ENCODE measurements at places on chromosomes 12 and 14. TPM values are rescaled to one million over a fixed set of nuclear protein-coding genes. Genes with fewer than 3 reads are reported as not detected.

RNASE9 gene
- total RNA-seq: not detected

MYBPC1 gene
- total RNA-seq: not detected

TRMT61A gene
- total RNA-seq: 72.9 TPM

NINJ2 gene
- not detected for total RNA-seq

ACOT6 gene
- total RNA-seq: not detected

CCT2 gene
- total RNA-seq: 306 TPM

SPIC gene
- not detected for total RNA-seq

DNA sequence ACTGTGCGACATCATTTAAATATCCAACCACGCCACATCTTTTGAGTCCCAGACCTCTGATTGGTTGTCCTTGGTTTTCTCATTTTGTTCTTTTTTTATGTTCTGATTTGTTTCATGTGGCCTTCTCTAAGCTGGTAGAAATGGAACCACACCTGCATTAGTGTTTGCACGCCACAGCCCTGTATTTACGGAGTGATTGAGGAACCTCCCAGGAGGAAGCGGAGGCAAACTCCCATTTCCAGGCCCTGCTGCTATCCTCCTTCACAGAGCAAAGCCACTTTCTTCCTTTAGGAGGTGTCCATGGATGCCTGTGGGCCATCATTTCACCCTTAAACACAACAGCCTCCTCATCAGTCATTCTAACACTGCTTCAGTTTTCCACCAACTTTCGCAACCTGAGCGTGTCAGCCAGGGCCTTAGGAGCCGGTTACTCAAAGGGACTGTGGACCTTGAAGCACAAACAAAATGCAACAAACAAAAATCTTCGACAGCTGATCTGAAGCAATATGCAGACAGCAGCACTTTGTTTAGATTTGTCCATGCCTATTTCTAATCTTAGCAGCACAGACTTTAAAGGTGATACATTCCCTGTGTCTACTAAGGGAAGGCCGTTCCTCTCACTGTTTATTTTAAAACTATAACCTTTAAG, 1258.1 kb upstream of the TMEM132C start:
- no peak for DNase-seq

DNA sequence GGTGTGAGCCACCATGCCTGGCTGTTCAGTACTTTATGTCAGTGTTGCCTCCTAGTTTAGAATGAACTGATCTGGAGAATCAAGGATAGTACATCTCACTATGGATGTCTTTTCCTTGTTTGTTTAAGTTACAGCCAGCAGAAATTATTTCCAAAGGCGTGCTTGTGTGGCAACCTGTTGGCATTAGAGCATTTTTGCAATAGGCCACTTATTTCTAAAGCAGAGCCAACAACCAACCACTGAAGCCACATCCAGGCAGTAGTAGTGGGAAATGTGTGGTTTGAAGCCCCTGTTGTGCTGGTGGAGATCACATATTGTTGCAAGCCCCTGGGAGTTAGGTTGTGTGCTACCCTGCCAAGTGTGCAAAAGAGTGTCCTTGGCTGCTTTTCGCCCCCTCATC, 3.7 kb downstream of the ANO6 start:
- no peak for DNase-seq

DNA sequence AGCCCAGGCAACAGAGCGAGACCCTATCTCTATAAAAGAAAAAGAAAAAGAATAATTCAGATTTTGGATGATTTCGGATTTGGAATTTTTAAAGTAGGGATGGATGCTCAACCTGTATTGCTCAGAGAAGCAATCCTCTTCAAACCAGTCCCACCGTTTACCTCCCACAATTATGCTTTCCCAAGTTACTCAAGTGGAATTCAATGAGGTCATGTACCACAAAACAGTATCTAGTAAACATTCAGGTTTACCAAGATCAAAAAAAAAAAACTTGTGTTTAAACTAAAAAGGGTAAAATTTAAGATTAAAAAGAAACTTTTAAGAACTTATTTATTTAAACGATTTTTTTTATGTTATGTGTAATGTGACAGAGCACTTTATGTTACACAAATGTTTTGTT, 2.5 kb downstream of the KDM5A start:
- DNase-seq: peak; percentile 37

GRCh38 chr12:83244001-83244400, 557.3 kb downstream of the TMTC2 start:
- no peak for DNase-seq

- DNase-seq: peak; percentile 58
Observed at GRCh38 chr14:70811050-70811449, 1.7 kb upstream of the MAP3K9 start.

GRCh38 chr12:110109037-110109836, 14.9 kb upstream of the IFT81 start:
- DNase-seq: peak; percentile 96

DNA sequence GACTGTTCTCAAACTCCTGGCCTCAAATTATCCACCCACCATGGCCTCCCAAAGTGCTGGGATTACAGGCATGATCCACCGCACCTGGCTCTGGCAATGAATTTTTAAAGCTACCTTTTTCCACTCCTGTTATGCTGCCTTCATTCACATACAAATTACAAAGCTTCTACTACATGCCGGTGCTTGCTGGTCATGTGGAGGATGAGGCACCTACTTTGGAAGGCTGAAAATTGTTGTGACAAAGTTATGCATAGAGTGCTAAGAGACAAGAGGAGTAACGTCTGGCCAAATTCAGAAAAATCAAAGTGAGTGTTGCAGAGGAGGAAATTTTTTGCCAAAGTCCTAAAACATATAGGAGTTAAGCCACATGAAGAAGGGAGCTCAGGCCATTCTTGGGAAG, 191.7 kb upstream of the PPFIA2 start:
- DNase-seq: no peak

- DNase-seq: peak; percentile 84
Observed at GRCh38 chr12:32134101-32134888, 27.6 kb downstream of the BICD1 start.

- no peak for DNase-seq
Observed at GRCh38 chr12:49377386-49377785, 10.1 kb downstream of the SPATS2 start.

DNA sequence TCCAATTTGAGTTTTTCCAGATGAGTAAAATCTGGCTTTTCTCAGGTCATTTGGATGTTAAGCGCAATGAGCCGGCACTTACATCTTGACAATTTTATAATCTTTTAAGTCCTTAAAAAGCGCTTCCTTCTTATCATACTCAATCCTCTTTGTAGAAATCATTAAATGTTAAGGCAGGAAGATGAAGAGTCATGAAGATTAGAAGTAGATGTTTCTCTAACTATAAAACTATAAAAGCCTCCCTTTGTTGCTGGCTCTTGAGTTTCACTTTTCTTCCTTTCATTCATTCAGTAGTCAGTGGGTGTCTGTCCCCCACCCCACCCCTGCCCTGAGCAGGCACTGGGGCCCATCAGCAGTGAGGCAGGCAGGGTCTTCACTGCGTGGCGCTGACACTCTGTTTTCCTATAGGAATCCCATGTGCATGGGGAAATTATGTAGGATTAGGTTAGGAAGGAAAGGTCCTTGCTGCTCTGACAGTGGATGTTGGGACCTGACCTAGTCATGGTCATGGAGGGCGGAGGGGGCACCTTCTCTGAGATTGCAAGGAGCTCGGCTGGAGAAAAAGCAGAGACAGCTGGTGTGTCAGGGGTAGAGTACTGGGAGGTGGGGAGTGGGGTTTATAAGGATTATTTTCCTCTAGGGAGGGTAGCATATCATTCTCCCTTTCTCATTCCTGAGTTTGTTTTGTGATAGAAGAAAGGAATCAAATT, 65.8 kb downstream of the CCDC92 start:
- DNase-seq: no peak

DNA sequence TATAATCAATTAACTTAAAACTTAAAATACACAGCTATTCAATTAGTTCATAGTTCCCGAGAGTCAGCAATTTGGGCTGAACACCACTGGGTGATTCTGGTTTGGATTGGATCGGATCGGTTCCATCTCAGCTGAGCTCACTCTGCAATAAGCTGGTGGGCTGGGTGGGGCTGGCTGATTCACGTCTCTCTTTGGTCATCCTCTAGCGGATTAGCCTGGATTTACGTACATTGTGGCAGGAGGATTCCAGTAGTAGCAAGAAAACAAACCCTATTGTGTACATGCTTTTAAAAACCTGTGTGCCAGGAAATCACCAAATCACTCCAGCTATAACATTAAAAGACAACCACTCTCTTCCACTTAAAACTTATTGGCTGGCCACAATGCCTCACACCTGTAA, 3.2 kb upstream of the CLEC4C start:
- no peak for DNase-seq

DNA sequence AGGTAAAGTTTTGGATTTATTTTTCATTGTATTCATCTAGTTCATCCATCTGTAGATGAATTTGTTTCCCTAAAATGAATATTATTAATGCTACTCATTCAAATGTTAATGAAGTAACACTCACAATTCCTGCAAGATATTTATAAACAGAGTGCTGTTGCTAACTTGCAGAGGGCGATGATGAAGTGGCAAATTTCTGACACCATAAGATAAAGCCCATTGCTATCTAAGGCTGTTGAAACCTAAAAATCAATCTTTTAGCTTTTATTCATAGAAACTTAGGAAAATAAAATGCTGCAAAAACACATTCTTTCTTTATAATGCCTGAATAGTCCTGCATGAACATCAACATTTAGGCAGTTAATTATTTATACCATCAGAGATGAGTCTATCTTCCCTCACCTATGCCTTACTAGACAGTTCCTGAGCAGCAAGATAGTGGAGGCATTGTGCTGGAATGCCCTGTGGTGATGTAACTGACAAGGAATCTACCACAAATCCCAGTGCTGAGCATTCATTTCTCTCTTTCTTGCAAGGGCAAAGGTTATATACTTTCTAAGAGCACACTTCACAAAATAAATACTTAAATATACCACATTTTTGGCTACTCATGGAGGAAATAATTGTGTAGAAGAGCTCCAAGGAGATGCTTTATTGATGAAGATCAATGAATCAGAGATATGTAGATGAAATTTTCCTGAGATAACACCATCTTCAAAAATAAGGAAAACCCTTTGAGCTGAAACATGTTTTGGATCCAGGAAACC, 57.6 kb downstream of the LMNTD1 start:
- DNase-seq: peak; percentile 84

DNA sequence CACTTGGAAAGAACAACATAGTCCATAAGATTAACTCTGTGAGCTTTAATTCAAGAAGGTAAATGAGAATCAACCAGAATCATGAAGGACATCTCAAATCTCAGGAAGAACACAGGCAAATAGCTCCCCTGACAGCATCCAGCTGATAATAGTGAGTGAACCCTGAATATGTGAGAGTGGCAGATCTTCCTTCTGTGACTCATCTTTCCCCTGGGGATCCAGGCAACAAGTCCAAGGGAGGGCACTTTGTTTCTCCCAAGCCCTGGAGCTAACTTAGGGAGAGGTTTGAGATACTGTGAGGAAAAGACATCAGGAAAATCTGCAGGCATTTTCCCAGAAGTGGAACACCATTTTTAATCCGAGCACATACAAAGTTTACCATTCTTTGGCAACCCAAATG, 763.9 kb upstream of the MGAT4C start:
- DNase-seq: no peak

- peak; percentile 39 for DNase-seq
Observed at GRCh38 chr14:77641534-77642341, 25.3 kb upstream of the SPTLC2 start.

- DNase-seq: no peak
Observed at GRCh38 chr14:74472601-74473000, 20.5 kb downstream of the NPC2 start.

DNA sequence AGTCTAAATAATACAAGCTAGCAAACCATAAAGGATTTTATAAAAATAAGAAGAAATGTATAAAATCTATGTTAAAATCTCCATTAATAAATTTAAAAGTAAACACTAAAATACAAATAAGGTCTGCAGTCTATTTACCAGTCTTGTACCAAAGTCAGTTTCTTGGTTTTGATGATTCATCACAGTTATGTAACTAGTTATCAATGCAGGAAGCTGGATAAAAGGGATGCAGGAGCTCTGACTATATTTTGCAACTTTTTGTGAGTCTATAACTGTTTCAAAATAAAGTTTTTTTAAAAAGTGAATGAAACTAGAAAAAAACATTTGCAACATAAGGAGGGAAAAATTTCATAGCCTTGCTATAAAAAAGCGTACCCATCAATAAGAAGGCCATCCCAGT, 151.5 kb downstream of the DERA start:
- DNase-seq: peak; percentile 16

DNA sequence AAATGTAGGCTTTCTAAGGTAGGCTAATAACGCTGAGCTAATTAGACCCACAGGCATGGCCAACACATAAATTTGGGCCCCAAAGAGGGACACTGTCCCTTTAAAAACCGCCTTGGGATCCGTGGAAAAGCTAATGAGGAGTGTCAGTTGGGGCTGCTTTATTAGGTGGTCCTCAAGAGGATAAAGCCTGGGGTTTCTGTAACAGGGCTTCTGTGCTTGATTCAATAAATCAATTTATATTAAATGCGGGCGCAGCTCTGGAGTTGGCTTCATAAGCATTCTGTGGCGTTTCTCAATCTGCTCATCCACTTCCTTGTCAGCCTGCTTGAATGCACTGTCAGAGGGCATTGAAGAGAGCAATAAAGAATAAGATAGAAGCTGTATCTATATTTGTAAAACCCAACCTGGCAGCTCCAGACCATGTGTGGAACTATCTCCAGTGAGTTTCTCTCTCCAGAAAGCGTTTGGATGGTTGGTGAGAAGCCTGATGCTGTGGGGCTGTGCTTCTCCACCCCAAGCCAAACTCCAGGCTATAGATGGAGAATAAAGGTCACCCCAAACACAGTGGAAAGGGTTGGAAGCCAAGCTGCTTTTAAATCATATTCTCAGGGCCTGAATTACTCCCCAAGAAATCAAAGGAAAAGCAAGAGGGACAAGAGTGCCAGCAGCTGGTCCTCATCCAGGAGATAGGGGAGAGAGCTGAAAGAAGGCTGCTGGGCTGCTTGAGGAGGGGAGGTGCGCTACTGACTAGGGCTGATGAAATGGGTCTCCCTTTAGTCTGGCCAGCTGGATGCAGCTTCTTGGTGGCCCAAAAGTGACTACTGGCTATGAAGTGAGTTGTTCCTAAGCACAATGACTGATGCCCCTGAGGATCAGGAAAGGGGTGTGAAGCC, 222.0 kb downstream of the PPM1H start:
- no peak for DNase-seq

DNA sequence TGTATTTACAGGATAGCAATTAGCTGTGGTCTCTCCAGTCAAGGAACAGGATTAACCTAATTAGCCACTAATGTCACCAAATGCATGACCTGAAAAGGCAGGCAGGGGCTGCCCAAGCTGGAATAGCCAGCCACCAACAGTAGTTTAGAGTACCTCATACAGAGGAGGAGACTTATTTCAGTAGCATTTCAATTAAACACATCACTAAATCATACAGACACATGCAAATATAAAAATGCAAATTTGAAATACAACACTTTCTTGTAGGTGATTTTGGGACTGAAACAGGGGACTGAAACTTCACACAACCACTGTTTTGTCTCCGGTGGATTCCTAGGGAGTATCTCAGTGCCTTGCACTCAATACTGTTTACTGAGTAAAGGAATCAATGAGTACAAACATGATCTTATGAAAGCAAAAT, 636 bp upstream of the IFNG-AS1 start:
- no peak for DNase-seq

GRCh38 chr14:21191261-21191808, 35.5 kb upstream of the OR5AU1 start:
- DNase-seq: no peak
